ENCODE measurements at places on chromosomes 12 and 14. TPM values are rescaled to one million over a fixed set of nuclear protein-coding genes. Genes with fewer than 3 reads are reported as not detected.

The LPAR5 gene
- total RNA-seq: 4.1 TPM

The FIGNL2 gene
- total RNA-seq: 0.30 TPM

The TMEM121 gene
- 8.2 TPM for total RNA-seq

The INSM2 gene
- not detected for total RNA-seq

The TRHDE gene
- total RNA-seq: not detected

Measured in activated T-helper 2 cell treated with anti-CD3 and anti-CD28 coated beads, Interferon-gamma antibody, Interleukin-2, Interleukin-4, amounts not matched to agents 10 μg/mL and 5 μg/mL and 100 μg/mL, durations not matched to agents 14 hours and 24 hours and 36 hours (primary cell).